ENCODE measurements at places on chromosomes 5 and 9.
A peak's percentile ranks its signal among the peaks of the same experiment; 100 is the strongest.

- no peak for DNase-seq
These were observed 185.5 kb downstream of the SMC2 start for GRCh38 chr9:104279535-104280177.

GRCh38 chr5:83583859-83584258 lies 112.3 kb downstream of the VCAN start:
- no peak for DNase-seq

- DNase-seq: no peak
These were observed 12.8 kb upstream of the NIPAL4 start for GRCh38 chr5:157447201-157447637.

DNA sequence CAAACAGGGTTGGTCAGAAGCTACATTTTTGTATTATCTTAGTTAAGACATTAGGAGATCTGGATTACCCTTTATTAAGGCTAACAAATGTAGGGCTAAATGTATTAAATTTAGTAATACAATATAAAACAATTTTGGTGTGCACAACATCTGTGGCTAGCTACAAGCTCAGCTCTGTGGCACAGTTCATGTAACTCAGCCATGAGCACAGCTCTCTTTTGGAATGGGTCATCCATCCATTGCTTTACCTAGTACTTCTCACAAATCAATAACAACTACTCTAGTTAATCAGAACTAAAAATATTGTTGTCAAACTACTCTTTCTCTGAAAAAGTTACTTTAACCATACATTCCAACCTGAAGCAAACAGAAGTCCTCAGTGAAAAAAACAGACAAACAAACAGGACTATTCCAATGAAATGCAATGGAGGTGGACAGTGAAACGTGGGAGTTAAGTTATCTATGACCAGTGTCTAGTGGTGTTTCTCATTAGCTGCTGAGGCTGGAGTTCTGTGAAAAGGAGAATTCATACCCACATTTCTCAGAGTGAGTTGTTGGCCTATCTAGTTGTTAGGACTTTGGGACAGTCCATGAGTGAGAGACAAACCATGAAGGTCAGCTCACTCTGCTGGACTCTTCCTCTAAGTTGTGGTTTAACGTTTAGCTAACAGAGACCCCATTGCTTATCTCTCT lies 55.1 kb downstream of the PIP5K1B start:
- no peak for DNase-seq

DNA sequence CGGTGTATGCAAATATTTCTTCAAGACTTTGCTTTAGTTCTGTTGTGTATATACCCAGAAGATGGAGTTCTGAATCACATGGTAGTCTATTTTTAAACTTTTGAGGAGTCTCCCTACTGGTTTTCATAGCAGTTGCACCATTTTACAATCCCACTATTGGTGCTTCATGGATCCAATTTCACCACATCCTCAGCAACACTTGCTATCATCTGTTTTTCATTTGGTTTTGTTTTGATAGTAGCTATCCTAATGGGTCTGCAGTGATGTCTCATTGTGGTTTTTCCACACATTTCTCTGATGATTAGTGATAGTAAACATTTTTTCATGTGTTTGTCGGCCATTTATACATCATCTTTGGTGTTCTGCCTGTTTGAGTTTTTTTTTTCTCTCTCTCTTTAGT lies 1339.3 kb downstream of the EFNA5 start:
- DNase-seq: no peak

DNA sequence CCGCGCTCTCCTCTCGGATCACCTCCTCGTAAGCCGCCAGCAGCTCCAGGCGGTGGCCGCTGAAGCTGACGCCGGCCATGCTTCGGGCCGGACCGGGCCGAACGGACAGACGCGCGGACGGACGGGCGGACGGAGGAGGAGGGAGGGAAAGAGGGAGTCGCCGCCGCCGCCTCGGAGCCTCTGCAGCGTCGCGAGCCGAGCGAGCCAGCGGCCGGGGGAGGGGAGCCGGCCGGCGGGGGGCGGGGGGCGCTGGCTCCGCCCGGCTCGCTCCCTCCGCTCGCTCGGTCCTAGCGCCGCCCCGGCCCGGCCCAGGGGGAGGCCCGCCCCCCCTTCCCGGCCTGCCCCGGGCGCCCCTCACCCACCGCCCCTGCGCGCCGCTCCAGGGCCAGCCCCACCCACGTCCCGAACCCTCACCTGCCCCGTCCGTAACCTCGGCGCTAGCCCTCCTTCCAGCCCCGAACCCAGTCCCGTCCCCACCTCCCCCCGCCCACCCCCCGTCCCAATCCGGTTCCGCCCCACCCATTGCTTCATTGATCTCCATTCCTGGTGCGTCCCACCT lies at the start of gene DBN1:
Gene DBN1 (minus strand): TSS at position 192 of the 559 bp plus-strand sequence. CDS start 113 bp downstream, at position 79.
- peak; percentile 81 for DNase-seq

GRCh38 chr9:101354143-101354764 lies 30.6 kb downstream of the BAAT start:
- no peak for DNase-seq

DNA sequence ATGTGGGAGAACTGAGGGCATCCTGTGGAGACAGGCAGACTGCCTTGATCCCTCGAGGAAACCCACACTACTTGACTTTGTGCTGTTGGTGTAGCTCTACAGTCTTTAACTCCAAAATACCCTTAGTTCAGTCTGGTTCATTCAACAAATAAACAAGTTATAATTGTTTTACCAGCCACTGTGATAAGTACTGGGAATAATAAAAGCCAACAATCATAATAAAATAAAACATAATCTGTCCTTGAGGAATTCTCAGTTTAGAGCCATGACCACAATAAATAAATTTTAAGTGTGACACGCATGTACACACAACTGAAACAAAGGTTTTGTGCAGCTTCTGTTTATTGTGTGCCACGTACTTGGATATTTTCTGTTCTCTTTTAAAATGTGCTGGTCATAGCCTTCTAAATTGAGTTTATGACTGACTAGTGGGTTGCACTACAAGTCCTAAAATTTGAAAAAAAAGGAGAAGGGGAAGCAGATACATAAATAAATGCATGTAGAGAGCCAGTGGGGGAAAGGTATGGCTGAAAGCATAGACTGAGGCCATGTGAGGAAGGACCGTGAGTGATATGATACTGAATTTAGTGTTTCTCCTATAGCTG lies 6.2 kb upstream of the SCAMP1 start:
- DNase-seq: no peak

DNA sequence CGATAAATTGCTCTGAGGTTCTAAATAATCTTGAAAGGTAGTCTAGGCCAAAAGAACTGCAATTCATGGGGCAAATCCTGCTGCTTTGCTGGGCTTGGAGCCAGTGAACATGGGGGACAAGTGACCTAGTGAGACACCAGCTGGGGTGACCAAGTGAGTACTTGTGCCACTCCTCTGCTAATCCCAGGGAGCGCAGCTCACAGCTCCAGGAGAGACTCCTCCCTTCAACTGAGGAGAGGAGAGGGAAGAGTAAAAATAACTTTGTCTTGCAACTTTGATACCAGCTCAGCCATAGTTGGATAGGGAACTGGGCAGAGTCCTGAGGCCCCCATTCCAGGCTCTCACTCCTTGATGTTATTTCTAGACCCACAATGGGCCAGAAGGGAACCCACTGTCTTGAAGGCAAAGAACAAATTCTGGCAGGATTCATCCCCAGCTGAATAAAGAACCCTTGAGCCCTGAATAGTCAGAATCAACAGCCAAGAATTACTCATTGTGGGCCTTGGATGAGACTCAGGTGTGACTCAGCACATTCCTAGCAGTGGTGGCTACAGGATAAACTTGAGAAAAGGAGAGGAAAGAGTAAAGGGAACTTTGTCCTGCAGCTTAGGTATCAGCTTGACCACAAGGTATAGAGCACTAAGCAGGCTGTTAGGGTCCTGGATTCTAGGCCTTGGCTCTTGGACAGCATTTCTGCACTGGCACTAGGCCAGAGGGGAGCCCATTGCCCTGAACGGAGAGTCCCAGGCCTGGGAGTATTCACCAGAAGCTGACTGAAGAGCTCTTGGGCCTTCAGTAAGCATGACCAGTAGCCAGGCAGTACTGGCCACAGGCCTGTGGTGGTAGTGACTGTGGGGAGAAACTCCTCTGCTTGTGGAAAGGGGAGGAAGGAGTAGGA lies 288.3 kb upstream of the CDH18 start:
- DNase-seq: no peak

- no peak for DNase-seq
These were observed 162.9 kb downstream of the NXNL2 start for GRCh38 chr9:88697764-88698432.

DNA sequence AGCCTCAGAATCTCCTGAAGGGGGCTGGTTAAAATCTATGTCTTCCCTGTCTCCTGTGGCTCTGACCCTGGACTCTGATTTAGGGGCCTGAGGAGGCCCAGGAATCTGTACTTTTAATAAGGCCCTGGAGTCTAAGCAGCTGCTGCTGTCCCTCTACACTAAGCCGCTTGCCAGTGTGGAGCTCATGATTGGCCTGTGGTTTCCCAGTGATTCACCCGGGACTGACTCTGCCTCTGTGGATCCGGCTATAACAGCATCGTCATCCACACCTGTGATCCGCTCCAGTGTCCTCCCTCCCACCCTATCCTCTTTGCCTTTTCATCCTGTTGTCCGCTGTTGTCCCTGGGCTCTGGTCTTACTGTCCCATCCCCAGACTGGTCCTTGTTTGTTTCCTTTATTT lies 3.7 kb downstream of the SLC31A2 start:
- DNase-seq: peak; percentile 41

DNA sequence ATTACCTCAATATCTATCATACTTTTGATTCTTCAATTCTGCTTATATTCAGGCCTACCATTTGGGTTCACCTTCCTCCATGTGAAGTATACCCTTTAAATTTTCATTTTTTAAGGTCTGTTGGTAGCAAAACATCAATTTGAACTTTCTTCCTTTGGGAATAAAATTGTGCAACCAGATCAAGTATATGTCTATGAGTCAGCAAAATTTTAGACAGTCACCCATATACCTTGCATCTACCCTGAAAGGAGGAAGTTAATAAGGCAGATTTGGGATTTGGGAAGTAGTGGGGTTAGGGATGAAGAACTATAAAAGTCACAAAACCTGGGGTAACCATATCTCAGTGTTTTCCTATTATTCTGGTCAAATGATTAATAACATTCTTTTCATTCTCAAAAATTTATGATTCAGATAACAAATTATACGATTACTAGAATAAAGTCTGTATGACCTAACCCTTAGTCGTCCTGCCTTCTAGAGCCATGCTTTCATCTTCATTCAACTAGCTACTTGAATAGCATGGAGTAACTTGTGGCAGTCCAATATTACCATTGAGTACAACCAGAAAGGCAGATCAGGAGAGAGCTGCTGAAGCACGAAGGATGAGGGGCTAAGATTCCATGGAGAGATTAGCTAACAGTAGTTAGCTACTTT lies 2.8 kb upstream of the IL33 start:
- DNase-seq: no peak

GRCh38 chr9:38422555-38423260 lies 1.5 kb downstream of the IGFBPL1 start:
- no peak for DNase-seq

GRCh38 chr5:72138943-72139521 lies 31.8 kb downstream of the MAP1B start:
- DNase-seq: peak; percentile 48

DNA sequence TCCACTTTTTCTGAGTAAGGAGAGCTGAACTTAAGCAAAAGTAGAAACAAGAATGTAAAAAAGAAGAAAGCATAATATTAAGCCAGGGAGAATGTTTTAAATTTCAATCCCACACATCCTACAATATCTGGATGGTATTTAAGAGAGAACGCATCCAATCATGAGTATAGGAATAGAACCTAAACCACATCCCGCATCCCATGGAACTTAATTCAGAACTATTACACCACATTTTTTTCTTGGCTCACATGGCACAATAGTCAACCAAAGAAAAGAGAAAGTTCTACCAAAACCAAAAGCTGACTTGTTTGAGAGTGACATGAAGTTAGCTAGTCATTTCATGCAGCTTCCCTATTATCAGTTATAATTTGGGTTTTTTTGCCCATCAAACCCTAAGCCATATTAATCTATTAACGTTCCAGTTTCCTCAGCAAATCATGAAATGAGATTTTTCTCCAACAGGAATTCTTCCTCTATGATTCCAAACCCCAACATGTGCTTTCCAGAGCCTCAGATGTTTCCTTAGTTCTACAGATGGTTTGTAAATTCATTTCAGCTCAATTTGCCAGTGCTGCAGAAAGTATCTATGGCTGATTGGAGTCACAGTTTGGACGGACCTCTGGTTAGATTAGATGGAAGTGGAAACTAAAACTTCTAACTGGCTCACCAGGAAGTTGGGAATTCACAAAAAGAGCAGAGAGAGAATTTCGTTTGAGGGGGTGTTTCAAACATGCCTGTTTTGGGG lies 22.5 kb downstream of the ADAMTSL1 start:
- DNase-seq: no peak

- no peak for DNase-seq
These were observed 71.2 kb downstream of the LURAP1L start for GRCh38 chr9:12846035-12846434.

DNA sequence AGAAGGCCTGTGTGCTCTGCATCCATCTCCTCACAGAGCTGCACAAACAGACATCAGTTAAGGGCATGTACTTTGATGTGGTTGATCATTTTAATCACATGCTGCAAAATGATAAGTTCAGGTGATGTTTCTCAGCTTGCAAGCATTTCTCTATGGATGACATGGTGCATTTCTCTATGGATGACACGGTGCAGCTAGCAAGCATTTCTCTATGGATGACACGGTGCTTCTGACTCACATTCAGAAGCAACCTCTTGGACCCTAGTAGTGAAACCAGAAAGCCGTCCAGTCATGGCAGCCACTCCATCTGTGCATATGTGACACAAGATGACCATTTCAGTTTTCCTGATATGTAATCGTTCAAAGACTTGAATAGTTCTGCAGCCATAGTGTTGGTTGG lies 24.1 kb upstream of the RNF20 start:
- DNase-seq: no peak

DNA sequence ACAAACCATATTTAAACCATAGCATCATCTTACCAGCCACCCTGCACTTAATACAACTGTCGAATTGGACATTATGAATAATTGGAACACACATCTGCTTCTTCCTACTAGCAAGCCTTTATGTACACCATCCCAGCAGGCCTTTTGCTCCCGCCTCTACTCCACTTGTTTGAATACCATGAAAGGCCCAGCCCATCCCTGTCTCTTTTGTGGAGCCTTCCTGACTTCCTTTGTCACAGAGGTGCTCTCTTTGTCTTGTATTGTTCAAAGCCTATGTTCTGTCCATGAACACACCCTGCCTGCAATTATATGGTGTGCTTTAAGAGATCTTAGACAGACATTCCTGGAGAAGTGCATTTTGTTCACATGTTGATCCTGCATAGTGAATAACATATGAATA lies 465.7 kb downstream of the DIRAS2 start:
- no peak for DNase-seq

- DNase-seq: no peak
These were observed 174.4 kb downstream of the MARCHF11 start for GRCh38 chr5:16005225-16005624.

- no peak for DNase-seq
These were observed 106.7 kb upstream of the CPEB4 start for GRCh38 chr5:173781432-173781815.
